ENCODE measurements at places on chromosomes 5 and 9.

- DNase-seq = peak; percentile 42
These were observed 148.0 kb downstream of the RORB start for GRCh38 chr9:74645007-74645639.

GRCh38 chr9:91060520-91061343 lies 259.1 kb downstream of the SYK start:
- DNase-seq = peak; percentile 79

GRCh38 chr9:115115924-115116323 lies 2.0 kb downstream of the TNC start:
- DNase-seq = no peak

GRCh38 chr9:90903766-90904424 lies 102.3 kb downstream of the SYK start:
- DNase-seq = no peak

- DNase-seq = no peak
These were observed 137.6 kb upstream of the DAPK1 start for GRCh38 chr9:87359958-87360601.

DNA sequence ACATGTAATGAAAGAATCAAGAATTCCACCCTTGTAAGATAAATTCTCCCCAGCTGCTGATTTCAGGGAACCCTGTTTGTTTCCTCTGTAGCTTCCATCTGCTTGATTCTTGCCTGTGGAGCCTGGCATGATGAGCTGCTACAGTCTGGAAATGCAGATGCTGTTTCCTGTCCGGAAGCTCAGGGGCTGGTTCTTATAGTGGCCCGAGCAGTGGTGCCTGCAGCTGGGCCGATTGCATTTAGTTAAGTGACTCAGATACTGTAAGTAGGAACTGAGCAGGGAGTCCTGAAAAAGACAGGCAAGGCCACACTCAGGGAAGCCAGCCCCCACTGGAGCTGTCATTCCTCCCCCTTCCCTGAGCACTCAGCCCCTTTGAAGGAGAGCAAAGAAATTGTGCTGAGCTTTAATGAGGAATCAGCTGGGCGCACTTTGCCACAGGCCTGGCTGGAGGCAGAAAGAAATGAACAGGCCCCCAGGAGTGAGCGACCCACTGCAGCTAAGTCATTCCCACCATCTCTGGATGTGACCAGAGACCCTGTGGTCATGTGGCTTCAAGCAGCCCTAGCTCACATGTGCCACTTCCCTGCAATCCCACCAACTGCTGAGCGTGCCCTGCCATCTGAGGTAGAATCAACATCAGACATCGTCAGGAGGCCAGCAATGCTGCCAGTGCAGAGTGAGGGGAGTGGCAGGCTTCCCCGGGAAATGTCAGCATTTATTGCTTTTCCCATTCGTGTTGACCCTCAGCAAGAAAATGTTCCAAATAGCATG lies 206.0 kb upstream of the WWC1 start:
- no peak for DNase-seq

GRCh38 chr5:66587771-66588170 lies 8.4 kb upstream of the MAST4 start:
- no peak for DNase-seq

GRCh38 chr5:933251-933861 lies 40.7 kb downstream of the TRIP13 start:
- no peak for DNase-seq

- no peak for DNase-seq
These were observed 150.8 kb upstream of the GRHPR start for GRCh38 chr9:37271679-37272078.

GRCh38 chr5:145775893-145776444 lies 59.2 kb downstream of the PRELID2 start:
- DNase-seq = no peak

GRCh38 chr9:8652255-8652654 lies 852.7 kb upstream of the DMAC1 start:
- no peak for DNase-seq

GRCh38 chr5:64505769-64506566 lies at the start of gene RGS7BP:
Gene RGS7BP, plus strand, starts transcription at chr5:64506015. Its CDS starts 610 bp downstream, at chr5:64506625.
- peak; percentile 25 for DNase-seq

DNA sequence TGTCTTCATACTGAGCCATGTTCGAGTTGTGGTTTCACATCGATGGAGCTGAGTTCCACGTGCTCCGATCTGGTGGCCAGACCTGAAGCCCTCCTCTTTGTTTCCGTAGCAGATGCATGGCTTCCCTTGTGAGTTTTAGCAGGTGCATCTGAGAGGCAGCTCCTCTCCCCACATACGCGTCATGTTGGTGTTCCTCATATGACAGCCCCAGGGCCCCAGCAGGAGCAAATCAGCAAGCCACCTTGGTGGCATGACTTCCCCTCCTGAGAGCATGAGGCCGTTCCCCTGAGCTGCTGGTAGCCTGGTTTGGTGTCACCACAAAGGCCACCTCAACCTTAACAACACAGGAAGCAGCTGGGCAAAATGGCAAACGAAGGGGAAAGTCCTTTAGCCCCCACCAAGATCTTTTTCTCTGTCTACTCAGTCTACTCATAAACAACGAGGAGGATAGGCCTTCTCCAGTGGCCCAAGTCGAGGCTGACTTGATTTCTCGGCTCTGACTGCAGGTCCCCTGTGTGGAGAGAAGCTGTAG lies 5.9 kb downstream of the CYFIP2 start:
- no peak for DNase-seq

DNA sequence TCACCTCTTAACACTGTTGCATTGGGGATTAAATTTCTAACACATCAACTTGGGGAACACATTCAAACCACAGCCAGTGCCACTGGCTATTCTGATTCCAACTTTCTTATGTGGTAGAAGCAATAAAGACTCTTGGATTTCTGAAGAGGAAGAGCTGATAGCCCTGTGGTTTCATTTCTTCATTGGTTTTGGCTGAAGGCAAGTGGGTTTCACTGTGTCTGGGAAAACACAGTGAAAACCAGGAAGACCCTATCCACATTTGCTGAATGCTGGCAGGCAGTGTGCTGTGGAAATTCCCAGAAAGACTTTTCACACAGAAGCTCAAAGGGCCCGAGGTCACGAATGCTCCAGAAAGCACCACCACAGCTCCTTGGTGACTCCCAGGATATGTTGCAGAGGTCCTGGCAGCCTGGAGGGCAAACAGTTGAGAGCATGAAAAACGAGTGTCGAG lies 67.1 kb downstream of the DAPK1 start:
- DNase-seq = no peak

- no peak for DNase-seq
These were observed 129.4 kb upstream of the OR13F1 start for GRCh38 chr9:104374711-104375110.

GRCh38 chr5:139376364-139376763 lies 6.7 kb downstream of the SLC23A1 start:
- no peak for DNase-seq

GRCh38 chr5:132477784-132478365 lies 12.7 kb downstream of the IRF1 start:
- no peak for DNase-seq

DNA sequence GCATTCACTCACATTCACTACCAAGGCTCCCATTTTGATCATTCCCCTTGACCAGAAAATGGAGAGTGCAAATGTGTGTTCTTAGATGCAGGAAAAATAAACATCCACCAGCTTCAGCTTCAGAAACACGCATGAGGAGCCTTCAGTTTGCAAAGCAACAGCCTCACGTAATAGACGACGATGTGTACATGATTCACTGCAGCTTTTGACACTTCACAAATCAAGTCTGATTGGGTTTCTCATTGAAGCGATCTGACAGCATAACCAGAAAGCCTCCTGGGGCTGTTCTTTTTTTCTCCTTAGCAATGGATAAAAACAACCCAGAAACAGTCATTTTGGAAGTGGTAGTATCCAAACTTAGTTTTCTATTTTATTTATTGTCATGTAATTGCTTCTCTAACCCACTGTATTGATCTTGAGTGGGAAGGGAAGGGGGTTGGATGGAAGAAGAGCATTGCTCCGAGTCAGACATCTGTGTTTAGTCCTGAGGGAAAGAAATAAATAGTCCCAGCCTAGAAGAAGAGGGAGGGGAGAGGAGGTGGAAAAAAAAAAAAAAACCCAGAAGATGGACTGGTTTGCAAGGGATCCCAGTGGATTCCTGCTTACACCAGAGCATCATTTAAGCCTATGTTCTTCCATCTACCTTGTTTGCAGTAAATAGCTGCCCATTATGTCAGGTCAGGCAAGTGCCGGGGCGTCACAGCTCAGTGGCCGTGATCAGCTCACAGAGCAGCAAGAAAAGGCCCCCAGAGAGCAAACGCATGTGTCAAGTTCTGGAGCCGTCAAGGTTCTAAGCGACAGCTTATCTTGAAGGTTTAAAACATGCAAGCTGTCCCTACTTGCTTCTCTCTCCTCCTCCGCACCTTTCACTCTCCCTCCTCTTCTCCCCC lies 190.2 kb upstream of the SNX2 start:
- no peak for DNase-seq

DNA sequence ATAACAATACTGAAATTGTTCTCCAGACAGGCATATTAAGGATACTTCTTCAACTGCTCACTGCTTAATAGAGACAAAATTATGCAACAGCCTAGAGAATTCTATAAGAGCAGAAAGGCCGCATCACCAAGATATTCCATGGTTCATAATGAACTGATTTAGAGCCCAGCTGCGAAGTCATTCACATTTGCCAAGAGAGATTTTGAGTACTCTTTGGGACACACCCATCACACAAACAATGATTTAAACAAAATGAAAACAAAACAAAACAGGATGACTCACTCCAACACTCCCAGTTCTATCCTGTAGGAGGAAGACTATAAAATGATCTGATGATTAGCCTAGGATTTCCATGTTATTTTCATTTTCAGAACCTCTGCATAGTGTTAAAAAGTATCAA lies 145.7 kb upstream of the GNA14 start:
- no peak for DNase-seq

GRCh38 chr9:75053869-75054268 lies 25.8 kb upstream of the CARNMT1 start:
- no peak for DNase-seq

GRCh38 chr5:127353327-127353726 lies 62.7 kb downstream of the MEGF10 start:
- DNase-seq = no peak

- DNase-seq = no peak
These were observed 25.4 kb downstream of the CTNND2 start for GRCh38 chr5:11878814-11879213.

DNA sequence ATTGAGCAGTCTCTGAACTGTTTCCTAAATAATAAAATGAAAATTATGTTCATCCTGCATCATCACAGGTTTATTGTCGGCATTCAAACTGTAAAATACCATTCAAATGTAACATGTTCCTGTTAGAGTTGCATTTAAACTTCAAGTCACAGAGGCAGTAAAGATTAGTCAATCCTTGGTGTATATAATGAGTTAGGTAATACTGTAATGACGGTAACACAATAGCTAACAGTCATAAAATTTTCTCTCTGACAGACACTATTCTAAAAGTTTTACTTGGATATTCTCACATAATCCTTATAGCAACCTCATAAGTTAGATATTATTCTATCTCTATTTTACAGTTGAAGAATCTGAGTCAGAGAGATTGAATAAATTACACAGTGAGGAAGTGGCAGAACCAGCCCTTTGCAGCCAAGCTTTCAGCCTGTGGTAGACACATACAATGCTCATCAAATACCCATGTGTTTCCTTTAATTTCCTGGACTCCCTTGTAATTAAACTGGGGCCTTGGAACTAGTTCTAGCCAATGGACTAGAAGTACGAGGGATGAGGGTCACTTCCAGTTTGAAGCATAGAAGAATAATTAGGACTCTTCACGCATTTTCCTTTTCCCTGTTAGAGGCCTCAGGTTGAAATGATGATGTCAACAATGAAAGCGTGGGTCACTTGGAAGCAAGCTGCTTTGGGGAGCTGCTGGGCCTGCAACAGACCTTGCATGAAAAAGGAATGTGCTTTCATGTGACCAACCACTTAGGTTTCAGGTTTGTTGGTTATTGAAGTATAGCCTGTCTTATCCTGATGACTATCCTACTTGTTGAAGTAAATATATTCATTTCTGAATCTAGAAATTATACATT lies 12.3 kb upstream of the CAST start:
- no peak for DNase-seq

- no peak for DNase-seq
These were observed 26.6 kb upstream of the CRB2 start for GRCh38 chr9:123329329-123329955.

DNA sequence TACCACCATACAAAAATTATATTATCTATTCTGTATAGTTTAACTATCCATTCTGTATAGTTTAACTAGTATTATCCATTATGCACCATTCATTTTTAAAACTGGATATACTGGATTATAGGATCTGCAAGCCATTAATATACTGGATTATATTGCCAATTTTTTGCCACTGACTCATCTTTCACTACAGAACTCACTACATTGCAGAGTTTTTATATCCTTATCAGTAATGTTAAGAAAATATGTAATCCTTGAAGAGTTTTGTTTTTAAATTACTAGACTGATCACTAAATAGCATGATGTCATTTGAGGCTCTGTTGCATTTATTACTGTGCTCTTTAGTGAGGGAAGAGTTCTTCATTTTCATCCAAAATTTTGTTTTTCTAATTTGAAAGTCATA lies 109.8 kb upstream of the SNX2 start:
- no peak for DNase-seq

DNA sequence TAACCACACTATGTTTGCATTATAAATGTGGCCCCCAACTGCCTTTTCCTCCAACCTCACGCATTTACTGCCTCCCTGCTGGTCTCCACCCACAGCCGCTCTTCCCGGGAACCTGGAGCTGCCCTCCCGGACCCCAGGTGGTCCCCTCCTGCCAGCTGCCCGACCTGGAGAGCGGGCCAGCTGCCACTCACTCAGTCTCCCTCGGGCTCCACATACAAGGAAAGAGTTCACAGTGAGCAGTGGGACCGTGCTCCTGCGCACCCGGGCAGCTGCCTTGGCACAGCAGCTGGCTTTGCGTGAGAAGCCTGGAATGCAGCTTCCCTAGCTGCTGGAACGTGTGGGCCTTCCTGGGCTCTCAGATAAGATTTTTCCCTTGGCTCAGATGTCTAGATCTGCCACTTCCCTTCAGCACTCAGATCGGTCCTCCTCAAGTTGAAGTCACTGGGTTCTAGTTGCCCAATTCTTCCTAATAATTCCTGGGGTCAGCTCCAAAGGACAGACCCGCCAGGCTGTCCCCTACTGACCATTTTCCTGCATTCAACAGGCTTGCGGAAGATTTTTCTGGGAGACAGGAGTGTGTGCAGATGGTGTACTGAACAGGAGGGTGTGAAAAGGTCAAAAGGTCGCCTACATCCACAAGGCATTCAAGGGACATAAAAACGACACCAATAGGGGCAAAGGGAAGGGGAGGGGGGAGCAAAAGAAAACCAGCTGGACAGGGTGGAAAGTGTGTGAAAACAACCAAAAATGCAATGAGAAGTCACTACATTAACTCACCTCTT lies 69.1 kb downstream of the MYO10 start:
- peak; percentile 72 for DNase-seq

GRCh38 chr5:172456076-172456722 lies 1.9 kb upstream of the SH3PXD2B start:
- DNase-seq = no peak

DNA sequence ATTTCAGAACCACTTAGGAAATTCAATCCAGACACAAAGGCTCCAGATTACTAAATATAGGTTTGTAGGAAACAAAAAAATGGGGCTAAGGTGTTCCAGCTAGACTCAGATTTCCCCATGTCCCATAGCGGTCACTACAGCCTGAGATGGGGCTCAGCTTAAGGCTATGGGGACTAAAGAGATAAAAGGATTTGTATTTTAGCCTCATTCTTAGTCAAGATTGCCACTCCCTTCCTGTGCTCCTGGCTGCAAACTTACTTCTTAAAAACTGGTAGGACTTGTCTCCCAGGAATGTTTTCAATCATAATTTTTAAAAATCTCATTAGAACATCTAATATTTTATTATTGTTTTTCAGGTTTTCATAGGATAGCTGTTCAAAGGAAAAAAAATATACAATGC lies 253.8 kb upstream of the DAB2 start:
- no peak for DNase-seq

Measured in NCI-H1092 treated with DMSO at 0.1 percent for 48 hours (cell line).